ENCODE measurements at places on chromosomes 6 and 20.

GRCh38 chr20:35134880-35135279, 12.3 kb downstream of the EDEM2 start:
- no peak for DNase-seq

DNA sequence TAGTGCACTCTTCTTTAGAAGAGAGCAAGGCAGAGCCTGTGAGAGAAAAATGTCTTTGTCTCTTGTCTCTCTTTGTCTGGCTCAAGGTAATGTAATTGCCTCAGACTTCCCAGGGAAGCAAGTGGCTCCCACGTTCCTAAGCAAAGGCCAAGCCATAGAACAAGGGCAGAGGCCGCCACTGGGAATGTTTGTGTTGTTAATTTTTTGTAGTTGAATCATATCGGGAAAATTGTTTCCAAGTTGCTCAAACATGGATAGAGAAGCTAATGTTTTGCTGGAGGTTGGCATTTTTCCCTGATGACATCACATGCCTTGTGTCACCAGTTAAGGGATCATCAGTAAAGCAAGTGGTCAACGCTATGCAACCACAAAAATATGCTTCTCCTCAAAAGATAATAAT, 211.5 kb upstream of the FOXA2 start:
- no peak for DNase-seq

GRCh38 chr20:23488996-23489395, 1.9 kb upstream of the CST8 start:
- DNase-seq: no peak

GRCh38 chr20:50111120-50111828, 1.7 kb downstream of the UBE2V1 start:
- no peak for DNase-seq

GRCh38 chr6:10520468-10520867, 683 bp upstream of the GCNT2 start:
- DNase-seq: no peak

DNA sequence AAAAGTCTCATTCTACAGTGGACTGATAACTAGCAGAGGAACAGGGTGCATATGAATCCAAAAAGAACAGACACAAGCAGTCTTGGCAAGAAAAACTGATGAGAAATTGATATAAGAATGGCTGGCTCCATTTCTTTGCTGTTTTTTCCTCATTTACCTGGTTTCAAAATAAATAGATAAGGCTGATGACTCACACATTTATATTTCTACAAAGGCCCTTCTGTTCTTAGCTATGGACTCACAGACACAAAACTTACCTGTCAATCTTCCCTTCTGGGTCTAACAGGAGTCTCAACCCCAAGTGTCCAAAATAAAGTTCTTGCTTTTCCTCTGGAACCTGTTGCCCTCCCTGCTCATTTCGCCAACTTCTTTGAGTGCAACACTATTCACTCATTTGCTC, 941 bp downstream of the SLC17A4 start:
- DNase-seq: no peak

DNA sequence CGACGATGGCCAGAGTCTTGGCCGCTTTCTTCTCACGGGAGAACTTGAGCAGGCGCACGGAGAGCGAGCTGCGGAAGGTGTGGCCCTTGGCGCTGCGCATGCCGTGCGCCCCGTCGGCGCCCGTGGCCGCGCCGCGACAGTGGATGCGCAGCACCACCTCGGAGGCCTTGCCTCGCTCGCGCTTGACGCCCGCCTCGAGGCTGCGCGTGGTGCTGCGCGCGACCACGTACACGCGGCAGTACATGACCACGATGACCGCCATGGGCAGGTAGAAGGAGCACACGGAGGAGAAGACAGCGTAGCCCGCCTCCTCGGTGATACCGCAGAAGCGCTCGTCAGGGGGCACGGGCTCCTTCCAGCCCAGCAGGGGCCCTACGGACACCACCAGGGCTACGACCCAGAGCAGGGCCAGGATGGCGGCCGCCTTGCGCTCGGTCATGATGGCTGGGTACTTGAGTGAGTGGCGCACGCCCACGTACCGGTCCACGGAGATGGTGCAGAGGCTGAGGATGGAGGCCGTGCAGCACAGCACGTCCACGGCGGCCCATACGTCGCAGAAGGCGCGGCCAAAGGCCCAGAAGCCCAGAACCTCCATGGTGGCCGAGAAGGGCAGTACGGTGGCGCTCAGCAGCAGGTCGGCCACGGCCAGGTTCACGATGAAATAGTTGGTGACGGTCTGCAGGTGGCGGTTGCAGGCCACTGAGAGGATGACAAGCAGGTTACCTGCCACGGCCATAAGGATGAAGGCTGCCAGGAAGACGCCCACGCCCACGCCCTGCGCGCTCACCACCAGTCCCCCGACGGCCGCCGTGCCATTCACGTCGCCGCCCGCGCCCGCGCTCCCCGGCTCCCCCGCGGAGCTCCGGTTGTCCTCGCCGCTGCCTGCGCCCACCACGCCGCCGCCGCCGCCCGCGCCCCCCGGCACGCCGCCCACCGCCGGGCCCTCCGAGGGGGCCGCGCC, 232.8 kb upstream of the RNF24 start:
- no peak for DNase-seq

DNA sequence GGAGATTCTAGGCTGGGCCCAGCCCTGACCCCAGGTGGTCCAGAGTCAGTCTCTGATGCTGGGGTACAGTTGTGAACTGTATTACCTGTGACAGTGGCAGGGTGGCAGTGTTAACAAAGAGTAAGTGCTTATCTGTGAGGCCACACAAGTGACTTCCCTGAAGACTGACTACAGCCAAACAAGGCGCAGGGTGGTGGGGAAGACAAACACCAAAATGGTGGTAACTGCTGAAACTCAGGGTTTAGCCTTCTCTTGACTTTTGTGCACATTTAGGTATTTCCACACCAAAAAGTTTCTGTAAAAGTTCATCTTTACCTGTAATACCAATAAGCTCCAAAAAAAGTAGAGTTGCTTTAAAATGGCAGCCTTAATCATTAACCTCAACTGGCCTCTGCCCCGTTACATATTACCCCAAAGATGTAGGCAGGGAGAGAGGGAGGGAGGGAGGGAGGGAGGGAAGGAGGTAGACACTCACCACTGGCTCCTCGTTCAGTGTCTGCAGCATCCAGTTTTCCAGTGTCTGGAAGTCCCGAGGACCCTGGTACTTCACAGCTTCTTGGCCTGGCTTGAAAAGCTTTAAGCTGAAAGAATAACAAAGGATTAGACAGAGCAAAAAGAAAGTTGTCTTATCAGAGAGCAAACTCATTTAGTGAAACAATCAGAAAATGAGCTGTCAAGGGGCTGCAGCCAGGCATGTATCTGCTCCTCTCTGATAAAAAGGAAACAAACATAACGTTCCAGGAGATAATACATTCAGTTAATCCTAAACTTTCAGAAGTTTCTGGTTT, 11.3 kb downstream of the TXNDC5 start:
- DNase-seq: no peak

DNA sequence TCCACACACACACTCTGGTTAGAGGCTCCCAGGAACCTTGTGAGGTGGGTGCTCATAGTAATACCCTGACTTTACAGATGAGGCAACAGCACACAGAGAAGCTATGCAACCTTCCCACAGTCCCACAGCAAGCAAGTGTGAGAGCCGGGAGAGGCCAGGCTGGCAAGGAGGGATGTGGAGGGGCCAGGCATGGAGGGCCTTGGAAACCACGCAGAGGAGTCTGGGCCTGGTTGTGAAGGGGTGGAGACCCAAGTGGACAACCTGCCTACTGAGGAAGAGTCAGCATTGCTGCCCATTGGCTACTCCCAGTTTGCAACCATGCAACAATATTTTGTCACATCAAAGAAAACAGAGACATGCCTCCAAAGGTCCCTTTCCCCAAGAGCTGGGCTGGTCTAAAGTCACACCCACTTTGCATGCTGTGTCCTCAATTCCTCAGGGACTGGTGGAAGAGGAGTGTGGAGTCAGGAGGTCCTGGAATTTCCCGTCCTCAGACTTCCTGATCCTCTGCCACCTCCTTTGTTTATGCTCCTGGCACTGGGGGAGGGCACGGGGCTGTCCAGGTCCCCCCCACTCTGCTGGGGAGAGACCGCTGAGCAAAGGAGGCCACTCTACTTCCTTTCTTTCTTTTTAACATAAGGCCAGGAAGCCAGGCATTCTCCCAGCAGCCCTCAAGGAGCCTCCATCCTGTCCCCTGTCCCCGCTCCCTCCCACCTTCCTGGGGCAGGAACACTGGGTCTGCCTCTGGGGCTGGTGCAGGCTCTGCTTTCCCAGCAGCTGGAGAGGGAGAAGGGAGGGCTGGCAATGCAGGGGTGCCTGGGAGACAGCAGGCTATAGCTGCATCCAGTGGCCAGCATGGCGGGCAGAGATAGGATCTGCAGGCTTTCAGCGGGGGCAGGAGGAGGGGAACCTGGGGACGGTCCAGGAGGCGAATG, 68.3 kb downstream of the NOL4L start:
- DNase-seq: no peak

DNA sequence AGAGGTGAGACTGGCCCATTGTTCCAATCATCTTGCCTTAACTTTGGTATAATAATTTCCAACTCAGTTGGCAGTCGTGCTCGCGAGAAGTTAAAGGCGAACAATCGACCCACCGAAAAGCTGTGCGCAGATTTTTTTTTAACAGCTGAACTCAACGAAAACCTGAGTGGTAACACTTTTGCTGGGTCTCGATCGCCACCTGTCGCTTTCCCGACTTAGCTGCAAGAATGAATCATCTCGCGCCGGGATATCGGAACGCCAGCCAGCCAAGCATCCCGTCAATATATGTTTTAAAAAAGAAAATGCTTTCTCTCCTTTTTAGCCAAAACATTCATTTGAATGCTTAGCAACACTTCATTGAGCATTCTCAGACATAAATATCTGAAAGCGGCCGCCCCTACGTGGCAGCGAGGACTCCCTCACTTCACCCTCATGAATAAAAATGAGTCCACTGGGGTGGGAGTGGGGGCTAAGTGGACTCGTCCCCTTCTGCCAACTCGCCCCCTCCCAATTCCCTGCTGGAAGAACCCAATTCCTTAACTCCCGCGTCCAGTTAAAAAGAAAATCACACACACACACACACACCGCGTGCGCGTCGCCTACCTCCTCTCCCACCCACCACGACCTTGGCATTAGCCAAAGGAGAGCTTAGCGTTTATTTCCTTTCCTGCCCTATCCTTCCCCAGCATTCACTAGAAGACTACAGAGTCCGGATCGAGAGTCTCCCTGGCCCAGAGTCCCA, 1.5 kb downstream of the COL12A1 start:
- no peak for DNase-seq

- no peak for DNase-seq
Observed at GRCh38 chr6:148286563-148286962, 56.1 kb upstream of the SASH1 start.

DNA sequence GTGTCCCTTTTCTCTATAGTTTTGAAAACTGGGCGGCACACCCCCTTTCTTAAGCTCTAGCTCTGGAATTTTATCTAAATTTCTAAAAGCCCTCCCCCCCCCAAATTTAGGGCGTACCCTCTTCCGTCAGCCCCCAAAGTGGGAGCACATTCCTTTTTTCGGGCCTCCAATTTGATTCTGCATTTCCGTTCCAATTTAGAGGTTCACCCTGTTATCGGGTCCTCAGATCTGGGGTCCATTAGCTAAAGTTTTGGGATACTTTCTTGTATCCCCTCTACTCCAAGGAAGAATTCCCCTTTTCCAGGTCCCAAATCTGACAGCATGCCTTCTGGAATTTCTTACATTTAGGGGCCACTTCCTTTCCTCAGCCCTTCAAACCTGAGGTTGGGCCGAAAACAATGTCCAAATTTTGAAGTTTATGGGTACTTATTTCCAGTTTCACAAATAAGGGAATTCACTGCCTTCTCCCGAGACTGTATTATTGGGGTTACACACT, 796 bp downstream of the PHF20 start:
- DNase-seq: no peak
